ENCODE measurements at places on chromosomes 4 and X. TPM values are rescaled to one million over a fixed set of nuclear protein-coding genes. Genes with fewer than 3 reads are reported as not detected.
A peak's percentile ranks its signal among the peaks of the same experiment; 100 is the strongest.

DNA sequence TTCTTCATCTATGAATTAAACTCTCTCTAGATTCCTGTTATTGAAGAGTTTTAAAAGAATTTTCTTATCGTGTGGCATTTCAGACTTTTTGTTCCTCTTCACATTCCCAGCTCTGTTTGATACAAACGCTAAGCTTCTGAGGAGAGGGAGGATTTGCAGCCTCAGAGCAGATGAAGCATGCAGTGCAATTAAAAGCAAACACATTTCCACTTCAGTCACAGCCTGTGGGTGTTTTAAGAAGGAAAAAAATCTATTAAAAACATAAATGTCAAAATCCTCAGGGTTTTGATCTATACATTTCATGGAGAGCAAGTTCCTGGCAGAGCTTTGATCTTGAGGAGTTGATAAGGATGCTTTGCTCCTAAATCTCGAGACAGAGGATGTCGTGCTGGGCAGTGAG, 442.4 kb upstream of the BOD1L1 start:
- no peak for DNase-seq

GRCh38 chr4:102503831-102504786, 3.0 kb downstream of the NFKB1 start:
- no peak for DNase-seq

DNA sequence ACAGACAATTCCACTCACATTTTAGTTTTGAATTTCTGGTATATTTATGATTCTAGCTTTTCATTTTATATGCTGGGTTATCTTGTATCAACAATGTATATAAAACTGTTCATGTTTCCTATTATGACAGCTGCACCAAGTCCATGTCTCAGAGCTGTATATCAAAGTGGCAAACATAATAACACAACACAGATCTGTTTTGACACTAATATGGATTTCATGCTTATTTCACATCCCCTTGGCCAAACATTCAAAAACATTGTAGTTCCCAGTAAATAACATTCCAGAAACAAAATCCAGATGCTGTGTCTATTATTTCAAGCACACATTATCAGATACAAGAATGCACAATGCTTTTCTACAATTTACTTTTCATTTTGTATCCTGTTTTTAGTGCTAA, 380.6 kb upstream of the MAGEB2 start:
- DNase-seq = no peak

DNA sequence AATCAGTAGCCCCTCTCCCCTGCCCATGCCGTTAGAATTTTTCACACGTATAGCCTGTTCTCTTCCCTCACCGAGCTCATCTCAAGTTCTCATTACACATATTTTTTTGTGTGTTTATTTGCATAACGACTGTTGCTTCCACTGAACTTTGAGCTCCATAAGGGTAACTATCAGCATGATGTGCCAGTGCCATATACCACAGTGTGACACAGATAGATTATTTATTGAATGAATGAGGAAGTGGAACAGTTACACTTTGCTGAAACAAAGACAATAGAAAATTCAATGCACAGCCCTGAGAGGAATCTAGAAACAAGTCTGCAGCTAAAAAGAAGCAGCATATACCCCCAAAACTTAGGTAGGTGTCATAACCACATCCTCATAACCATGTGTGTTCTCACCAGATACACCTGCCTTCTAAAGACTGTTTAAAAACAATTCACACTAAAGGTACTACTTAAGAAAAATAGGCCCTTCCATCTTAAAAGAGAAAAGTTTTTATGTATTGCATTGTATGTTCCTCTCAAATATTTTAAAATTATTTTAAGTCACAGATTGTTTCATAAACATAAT, 389.9 kb downstream of the PACRGL start:
- DNase-seq = no peak

DNA sequence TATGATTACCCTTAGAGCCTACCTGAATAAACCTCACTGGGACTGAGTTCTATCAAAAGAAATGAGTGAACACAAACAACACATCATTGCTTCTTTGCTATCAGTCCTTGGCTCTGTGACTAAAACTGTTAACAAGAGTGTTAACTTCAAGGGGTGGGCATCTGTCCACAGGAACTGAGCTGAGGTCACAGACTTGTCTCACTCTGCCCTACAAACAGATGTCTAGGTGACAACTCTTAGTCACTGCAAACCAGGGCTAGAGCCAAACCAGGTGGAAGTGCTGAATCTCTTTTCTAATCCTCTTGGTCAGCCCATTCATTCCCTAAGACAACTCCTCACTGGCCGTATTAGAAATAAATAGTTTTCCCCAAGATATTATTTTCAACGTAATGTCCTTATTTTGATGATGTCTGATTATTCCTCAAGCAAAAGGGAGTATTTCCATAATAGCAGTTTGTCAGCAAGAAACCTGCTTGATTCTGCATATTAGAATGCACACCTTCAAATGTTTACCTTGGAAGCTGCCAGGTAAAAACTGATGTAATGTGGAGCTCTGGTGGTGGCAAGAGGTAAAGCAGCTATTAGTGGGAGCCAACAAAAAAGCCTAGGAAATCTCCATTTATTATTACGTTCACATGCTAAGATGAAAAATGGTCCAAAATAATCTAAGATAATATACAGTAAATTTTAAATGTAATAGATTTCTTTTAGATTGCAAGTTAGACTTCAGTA, 4.0 kb downstream of the COL25A1 start:
- no peak for DNase-seq

DNA sequence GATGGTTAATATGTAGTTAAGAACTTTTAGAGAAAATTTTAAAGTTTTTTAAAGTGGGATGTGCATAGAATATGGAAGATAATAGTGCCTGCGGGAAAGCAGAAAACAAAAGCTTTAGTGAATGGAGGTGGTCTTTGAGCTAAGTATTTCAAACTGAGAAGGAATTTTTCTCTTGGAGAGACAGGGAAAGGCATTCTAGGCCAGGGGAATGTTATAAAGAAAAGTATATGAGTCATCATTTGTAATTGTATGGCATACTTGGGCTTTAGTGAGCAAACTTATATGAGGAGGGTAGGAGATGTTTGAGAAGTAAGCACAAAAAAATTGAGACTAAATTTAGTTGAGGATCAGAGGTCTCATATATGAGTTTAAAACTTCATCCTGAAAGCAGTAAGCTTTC, 467.0 kb downstream of the PPARGC1A start:
- DNase-seq = no peak

GRCh38 chrX:39759526-39760224, 338.1 kb downstream of the BCOR start:
- peak; percentile 28 for DNase-seq

GRCh38 chr4:37892641-37893040, 1.8 kb downstream of the TBC1D1 start:
- DNase-seq = no peak

DNA sequence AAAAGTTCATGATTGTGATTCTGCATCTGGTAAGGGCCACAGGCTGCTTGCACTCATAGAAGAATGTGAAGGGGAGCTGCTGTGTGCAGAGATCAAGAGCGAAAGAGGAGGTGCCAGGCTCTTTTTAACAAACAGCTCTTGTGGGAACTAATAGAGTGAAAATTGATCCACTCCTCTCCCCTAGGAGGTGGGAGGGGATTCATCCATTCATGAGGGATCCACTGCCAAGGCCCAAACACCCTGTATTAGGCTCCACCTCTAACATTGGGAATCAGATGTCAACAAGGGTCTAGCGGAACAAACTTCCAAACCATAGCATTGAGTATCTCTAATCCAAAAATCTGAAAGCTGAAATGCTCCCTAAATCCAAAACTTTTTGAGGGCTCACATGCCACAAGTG, 16.4 kb upstream of the PPID start:
- DNase-seq = no peak

DNA sequence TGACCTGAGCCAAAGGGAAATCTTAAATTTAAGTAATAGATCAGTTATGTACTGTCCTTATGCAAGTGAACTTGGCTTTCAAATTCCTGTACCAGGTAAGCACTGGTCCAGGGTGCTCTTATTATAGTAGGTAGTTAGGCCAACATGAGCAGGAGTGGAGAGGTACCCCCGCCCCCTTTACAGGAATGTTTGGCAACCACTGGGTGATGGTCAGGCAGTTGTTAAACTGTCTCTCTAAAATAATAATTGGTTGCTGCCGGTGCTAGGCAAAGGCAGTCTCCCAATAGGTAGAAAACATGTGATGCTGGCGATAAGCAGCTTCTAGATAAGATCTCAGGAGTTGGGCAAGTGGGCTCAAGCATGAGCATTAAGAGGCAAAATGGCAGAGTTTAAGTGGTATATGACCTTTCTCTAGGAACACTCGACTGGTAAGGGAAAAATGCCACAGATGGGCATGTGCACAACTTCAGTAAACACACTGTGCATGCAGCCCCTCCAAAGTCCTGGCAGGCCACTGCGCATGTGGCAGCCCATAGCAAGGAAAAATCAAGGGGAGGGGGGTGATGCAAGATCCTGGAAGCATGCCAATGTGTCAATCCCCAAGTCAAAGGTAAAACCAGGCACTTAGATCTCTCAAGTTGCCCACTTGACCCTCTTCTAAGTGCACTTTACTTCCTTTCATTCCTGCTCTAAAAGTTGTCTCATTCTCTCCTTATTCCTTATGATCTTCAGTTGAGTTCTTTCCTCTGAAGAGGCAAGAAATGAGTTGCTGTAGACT, 1239.7 kb downstream of the C4orf33 start:
- DNase-seq = no peak

GRCh38 chrX:100512471-100512870, 72.3 kb upstream of the TNMD start:
- no peak for DNase-seq

GRCh38 chr4:20086067-20086798, 165.5 kb upstream of the SLIT2 start:
- DNase-seq = no peak

GRCh38 chrX:111102636-111103035, 6.6 kb downstream of the PAK3 start:
- DNase-seq = no peak

- no peak for DNase-seq
Observed at GRCh38 chrX:7045238-7045955, 102.1 kb upstream of the STS start.

GRCh38 chr4:144202081-144202480, 61.6 kb upstream of the GYPA start:
- no peak for DNase-seq

DNA sequence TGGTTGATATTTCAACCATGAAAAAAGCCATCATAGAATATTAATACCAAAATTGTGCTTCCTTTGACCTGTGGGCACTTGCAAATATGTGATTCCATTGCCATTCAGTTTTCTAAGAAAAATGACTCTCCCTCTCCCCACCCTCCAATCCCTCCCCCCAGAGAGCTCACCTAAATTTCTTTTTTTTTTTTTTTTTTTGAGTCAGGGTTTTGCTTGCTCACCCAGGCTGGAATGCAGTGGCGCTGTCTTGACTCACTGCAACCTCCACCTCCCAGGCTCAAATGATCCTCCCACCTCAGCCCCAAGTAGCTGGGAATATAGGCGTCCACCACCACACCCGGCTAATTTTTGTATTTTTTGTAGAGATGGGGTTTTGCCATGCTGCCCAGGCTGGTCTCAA, 47.0 kb downstream of the SNX25 start:
- no peak for DNase-seq

DNA sequence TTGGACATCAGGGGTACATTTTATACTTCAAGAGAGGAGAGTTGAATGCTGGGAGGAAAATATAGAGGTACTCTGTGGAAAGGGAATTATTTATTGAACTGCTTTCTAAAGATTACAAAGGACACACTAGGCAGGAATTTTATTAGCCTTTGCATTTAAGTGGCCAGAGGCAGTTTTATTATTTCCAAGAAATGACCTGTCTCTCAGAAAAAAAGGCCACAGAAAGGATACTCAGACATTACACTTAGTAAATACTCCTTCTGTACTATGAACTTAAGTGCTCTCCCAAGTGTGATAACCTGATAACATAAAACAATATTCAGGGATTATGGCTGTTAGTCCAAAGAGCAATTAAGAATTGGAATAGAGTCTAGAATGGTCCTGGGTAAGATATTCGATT, 7.5 kb downstream of the LRRC66 start:
- no peak for DNase-seq

DNA sequence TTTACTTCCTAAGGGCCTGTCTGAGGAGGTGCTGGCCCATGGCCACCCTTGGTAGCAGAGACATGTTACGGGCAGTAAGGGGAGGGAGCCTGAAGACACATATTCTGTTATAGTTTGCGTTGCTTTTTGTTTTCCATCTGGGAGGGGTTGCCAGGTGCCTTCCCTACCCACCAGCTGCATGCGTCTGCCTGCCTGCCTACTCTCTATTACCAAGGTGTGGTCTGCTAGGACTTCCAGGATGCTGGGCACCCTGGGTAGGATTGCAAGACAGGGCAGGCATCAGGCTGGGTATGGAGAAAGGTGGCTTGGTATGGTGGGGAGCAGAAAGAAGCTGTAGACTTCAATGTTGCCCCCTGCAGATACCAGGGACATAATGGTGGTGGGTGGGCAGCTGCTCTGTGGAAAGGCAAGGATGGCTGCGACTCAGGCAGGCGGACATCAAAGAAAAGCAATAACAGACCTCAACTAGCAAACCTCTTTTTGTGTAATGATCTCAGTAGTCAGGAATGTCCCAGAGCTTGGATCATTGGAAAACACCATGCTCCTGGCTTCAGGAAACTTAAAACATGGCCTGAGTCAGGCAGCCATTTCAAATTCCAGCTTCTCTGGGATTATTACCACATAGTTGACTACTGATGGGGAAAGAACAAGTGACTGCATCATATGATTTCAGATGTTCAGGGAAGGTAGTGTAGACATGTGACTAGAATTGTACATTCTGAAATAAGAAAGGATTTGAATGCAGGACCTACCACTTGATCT, 67.8 kb downstream of the HOPX start:
- DNase-seq = no peak

DNA sequence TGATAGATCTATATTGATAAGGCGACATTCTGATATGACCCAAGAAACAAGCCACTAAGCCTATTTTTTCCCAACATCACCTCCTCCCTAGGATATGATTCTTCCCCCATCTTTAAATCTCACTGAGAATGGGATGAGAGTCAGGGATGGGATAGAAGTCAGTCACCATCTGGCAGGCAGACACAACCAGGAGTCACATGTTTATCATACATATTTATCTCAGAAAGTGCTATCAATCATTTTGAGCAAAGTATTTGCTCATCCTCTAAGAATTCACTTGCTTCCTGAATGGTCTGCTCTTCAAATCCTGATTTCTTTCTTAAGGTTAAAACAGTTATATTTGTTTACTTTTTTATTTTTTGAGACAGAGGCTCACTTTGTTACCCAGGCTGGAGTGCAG, 20.3 kb downstream of the DNAAF6 start:
- DNase-seq = no peak

The CWH43 gene
- total RNA-seq = not detected

The SHISA3 gene
- total RNA-seq = 1.8 TPM

The NAA10 gene
- total RNA-seq = 98.5 TPM

The RHOXF2 gene
- not detected for total RNA-seq

The JAKMIP1 gene
- not detected for total RNA-seq

The SOWAHB gene
- not detected for total RNA-seq

The NRK gene
- 3.8 TPM for total RNA-seq

Data from uterus (tissue), 4 donors.